Psoas muscle (tissue), 8 donors: ENCODE measurements at places on chromosomes 12 and 14. TPM values are rescaled to one million over a fixed set of nuclear protein-coding genes. Genes with fewer than 3 reads are reported as not detected.

- H3K4me3 ChIP-seq, result no peak overlapping the region
- DNase-seq, result no peak
- no peak overlapping the region for H3K27ac ChIP-seq
- no peaks in the 10 kb centered on the region for H3K27me3 ChIP-seq
These were observed 41.0 kb downstream of the CCDC91 start for GRCh38 chr12:28231248-28231647.

Gene CPNE6
- total RNA-seq, result not detected

- no peak overlapping the region for H3K27ac ChIP-seq
- H3K4me3 ChIP-seq, result peak overlapping the region; percentile 86
- H3K27me3 ChIP-seq, result no peaks in the 10 kb centered on the region
- H3K36me3 ChIP-seq, result no peaks in the 10 kb centered on the region
- H3K4me1 ChIP-seq, result peaks cover 46% of the 10 kb centered on the region
- DNase-seq, result no peak
These were observed 2.7 kb downstream of the MED13L start for GRCh38 chr12:116274551-116275375.

GRCh38 chr14:84209031-84209430 lies 1320.9 kb upstream of the FLRT2 start:
- no peaks in the 10 kb centered on the region for H3K36me3 ChIP-seq
- no peak for DNase-seq
- H3K4me1 ChIP-seq, result no peaks in the 10 kb centered on the region
- no peak overlapping the region for H3K4me3 ChIP-seq
- no peaks in the 10 kb centered on the region for H3K27me3 ChIP-seq

GRCh38 chr12:102484017-102484416 lies 3.7 kb upstream of the IGF1 start:
- H3K4me1 ChIP-seq, result peaks cover 9% of the 10 kb centered on the region
- no peaks in the 10 kb centered on the region for H3K27me3 ChIP-seq
- peak overlapping the region; percentile 41 for H3K27ac ChIP-seq
- H3K4me3 ChIP-seq, result peak overlapping the region; percentile 55
- no peaks in the 10 kb centered on the region for H3K36me3 ChIP-seq

DNA sequence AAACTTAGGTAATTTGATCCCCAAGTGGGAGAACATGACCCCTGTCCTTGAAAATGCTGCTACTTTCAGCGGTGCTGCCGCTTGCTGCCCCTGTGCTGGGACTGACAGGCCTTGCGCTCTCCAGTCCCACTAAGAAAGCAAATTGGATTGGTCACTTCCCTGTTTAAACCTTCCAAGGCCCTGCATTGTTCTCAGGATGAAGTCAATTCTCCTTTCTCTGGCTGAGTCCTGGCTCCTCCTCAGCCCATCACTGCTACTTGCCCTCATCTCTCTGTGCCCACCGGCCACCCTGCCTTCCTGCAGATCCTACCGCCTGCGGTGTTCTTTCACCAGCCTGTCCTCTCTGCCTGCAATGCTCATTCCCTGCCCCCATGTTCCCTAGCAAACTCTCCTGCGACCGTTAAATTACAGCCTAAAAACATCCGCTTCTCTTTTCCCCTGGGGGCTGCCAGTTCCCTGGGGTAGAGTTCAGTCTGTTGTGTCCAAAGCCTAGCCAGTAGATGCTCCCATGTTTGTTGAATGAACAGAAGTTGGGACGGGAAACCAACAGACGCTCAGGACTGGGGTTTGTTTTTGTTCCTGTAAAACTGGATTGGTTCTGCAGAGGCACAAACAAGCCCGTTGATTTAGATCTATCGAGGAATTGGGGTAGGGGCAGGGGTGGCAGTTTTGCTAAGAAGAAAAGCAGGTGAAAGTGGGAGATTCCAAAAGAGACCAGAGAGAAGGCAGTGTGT lies 127.3 kb upstream of the HIF1A start:
- H3K36me3 ChIP-seq, result no peaks in the 10 kb centered on the region
- no peak for DNase-seq
- peak overlapping the region; percentile 48 for H3K4me3 ChIP-seq
- no peak overlapping the region for H3K27ac ChIP-seq
- H3K27me3 ChIP-seq, result no peaks in the 10 kb centered on the region

- peak within 1 kb of the TSS; percentile 71 for H3K4me3 ChIP-seq
- no peak for DNase-seq
- peak within 1 kb of the TSS; percentile 65 for H3K27ac ChIP-seq
- H3K36me3 ChIP-seq, result no peaks in the 10 kb centered on the region
- peaks cover 20% of the 10 kb centered on the region for H3K27me3 ChIP-seq
These were observed at the start of gene TRHDE for GRCh38 chr12:72272091-72272661. TSS of gene TRHDE (plus strand) at chr12:72272370. CDS start at chr12:72272644, 274 bp downstream.

- DNase-seq, result no peak
- H3K27me3 ChIP-seq, result no peaks in the 10 kb centered on the region
These were observed 137.5 kb upstream of the CPM start for GRCh38 chr12:69070319-69071090.
